Cardiac septum (tissue), 1 donor: ENCODE measurements at places on chromosomes 6 and 20.

GRCh38 chr6:45532721-45533210 lies 155.0 kb upstream of the SUPT3H start:
- no peak for DNase-seq

DNA sequence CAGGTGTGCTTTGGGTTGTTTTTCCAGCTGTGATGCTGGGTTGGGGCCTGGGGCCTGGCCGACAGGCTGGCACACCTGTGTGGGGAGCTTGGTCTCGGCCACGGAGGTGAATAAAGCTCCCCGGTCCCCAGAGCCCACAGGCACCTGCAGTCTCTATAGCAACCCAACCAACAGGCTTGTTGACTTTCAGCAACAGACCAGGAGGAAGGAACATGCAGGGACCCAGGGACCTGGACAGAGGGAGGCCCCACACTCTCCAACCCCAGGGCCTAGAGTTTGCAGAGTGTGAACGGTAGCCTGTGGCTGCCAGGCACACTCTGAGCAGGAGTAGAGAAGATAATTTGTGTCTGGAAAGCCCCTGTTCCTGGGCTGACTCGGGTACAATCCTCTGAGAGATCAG lies 14.6 kb upstream of the SYNJ2 start:
- no peak for DNase-seq

- DNase-seq: no peak
Measured at GRCh38 chr6:16559071-16559470, 202.2 kb downstream of the ATXN1 start.

DNA sequence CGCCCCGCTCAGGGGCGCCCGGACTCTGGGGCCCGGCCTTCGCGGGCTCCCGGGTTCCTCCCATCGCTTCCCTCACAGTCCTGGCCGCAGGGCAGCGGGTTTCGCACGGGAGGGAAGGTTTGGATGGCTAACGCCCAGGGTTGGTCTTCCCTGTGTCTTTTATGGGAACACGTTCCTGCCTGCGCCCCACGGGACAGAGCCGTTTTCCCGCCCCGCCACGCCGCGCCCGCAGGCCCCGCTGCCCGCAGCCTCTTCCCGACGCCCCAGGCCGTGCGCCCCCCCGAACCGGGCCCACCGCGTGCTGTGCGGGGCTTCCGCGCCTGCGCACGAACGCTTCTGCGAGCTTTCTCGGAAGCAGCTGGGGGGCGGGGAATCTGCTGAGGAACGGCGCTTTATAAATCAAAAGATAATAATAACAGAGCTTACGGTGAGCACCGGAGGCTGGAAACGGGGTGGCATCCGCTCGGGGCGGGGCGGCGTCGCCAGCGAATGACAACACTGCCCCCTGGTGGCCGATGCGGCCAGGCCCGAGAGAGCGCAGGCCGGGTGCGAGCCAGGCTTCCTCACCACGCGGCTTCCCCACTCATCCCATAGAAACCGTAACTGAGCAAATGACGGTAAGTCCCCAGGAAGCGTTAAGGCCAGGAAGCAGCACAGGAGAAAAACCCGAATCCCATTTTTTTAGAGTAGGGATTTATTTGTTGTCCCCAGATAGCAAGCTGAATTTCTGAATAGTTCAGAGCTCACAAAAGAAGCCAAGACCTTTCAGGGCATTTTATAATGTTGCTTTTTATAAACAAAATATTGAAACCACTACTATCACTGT lies 116.4 kb downstream of the MYLK4 start:
- peak; percentile 95 for DNase-seq

DNA sequence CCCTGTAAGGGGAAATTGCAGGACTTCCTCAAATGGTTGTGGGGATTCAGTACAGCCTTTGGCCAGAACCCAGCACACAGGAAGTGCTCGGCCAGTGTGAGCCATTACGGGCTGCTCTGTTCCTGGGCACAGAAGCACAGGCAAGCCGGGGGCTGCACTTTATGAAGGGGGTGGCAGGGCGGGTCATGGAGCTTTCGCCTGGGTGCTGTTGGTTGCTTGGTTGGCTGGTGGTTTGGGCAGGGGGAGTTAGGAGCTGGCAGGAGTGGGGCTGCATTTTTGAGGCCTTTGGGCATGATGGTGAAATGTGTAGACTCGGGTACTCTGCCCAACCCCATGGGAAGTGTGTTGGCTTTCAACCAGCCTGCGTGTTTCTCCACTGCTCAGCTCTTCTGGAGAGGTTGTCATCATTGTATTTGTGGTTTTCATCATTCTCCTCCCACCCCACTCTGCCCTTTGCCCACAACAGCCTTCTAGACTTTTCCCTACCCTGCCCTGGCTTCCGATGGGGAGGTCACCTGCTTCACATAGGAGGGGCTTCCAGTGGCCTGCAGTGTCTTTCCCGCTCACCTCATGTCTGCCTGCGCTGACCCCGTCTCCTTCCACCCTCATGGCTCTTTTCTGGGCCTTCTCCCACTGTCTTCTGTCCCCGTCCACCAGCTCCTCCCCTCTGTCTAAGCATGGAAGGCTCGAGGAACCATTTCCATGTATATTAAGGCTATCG lies 16.1 kb upstream of the RBM38 start:
- peak; percentile 92 for DNase-seq

DNA sequence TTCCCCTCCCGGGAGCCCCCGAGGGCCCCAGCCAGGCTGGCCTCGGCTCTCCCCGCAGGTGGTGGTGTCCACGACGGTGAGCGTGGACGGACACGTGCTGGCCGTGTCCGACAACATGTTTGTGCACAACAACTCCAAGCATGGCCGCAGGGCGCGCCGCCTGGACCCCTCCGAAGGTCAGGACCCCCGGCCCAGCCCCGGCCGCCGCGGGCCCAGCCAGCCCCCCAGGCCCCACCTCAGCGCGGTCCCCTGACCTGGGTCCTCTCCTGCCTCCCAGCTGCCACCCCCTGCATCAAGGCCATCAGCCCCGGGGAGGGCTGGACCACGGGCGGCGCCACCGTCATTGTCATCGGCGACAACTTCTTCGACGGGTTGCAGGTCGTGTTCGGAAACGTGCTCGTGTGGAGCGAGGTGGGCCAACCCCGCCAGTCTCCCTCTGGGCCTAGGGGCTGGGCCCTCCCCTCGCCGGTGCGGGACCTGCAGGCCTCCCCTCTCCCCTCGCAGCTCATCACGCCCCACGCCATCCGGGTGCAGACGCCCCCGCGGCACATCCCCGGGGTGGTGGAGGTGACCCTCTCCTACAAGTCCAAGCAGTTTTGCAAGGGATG lies 51.0 kb downstream of the CPXM1 start:
- DNase-seq: no peak

DNA sequence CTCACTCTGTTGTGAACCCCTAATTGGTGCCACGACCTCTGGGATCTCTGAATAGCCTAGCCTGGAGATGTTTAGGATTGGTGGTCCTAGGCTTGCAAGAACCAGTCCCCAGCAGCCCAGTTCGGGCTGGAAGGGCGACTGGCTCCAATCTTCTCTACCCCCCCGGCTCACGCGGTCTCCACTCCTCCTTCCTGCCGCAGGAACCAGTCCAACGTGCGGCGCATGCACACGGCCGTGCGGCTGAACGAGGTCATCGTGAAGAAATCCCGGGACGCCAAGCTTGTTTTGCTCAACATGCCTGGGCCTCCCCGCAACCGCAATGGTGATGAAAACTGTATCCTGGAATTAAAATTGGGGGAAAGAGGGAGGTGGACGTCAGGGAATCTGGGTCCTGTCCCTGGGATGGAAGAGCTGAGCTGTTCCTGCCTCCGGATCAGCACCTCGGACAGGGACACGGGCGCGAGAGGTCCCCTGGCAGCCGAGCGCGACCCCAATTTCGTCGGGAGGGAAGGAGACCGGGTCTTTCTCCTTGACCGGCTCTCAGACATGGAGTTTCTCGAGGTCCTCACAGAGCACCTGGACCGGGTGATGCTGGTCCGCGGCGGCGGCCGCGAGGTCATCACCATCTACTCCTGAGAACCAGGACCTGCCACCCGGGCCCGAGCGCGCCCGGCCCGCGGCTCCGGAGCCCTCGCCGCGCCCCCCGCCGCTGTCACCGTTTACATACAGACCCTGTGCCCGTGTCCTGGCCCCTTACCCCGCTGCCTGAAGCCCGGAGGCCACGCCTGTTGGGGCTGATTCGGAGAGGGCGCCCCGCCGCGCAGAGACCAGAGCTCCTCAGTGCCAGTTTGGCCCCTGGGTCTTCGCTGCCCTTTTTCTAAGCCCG lies 28.2 kb downstream of the SLC12A5 start:
- DNase-seq: no peak

DNA sequence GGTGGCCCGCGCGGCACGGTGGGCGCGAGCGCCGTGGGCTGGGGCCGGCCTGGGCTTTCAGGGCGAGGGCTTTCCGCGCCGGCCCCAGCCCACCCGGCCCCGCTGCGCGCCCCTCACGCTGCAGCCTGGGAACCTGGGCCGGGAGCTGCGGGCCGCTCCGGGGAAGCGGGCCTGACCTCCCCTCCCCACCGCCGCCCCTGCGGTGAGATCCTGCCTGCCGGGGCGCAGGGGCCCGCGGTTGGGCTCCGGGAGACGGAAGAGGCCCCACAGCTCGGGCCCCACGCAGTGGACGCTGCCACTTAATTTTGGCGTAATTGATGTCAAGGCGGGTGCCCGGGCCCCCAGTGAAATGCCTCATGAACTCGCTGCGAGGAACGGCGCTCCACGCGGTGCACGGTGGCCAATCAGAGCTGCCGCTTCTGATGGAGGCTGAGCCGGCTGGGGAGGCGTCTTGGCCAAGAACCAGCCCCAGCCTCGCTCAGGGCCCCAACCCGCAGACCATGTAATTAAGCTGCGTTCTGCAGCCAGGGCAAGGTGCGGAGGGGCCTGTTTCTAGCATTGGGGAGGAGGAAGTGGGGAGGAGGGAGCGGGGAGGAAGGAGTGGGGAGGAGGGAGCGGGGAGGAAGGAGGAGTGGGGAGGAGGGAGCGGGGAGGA lies 96.1 kb upstream of the BHLHE23 start:
- DNase-seq: no peak

- DNase-seq: no peak
Measured at GRCh38 chr6:150666071-150666470, 66.4 kb downstream of the PLEKHG1 start.

DNA sequence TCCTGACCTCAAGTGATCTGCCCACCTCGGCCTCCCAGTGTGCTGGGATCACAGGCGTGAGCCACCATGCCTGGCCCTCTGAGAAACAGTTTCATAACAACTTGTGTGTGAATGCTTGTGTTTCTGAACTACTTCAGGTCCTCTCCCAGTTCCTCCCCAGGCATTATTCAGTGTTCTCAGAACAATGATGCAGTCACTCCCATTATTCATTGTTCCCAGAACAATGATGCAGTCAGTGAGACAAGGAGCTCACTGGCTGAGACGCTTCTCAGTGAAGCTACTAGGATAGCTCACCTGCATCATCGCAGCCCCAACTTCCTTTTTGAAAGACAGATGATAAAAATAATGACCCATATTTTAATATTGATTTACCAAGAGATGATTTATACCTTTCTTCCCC lies 71.5 kb downstream of the NDUFAF5 start:
- DNase-seq: no peak

DNA sequence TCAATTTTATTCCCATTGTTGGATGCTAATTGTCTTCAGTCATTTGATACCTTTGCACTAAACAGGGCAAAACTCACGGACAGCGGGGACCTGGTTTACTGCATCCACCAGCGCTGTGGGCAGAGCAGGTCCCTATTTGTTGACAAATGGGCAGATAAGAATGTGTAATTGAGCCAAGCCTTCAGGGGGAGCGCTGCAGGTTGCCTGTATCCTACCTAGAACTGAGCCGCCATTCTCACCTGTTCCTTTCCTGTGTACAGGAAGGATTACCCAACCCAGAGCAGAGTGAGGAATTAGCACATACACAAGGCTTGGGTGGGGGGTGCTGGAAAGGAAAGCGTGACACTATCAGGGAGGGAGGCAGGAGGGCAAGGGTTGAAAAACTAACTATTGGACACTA lies 89.1 kb upstream of the FOXA2 start:
- DNase-seq: no peak

DNA sequence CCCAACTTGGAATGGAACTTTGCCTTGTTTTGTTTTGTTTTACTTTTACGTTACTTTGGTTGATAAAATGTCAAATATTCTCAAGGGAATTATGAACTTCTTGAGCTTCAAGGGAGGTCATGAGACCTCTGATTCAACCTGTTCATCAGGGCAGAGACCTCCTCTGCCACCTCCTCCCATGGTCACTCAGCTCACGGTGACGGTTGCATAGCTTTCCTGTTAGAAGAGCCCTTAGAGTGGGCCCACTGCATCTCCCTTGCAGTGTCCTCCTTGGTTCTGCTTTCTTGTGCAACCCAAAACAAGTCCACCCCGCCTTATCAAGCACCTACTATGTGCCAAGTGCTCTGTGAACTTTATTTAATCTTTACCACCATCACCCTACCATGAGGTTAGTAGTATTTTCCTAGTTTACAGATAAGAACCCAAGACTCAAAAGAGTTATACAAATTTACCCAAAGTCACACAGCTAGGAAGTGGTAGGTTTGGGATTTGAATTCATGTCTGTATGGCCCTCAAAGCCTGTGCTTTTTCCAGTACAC lies 15.5 kb downstream of the TM9SF4 start:
- no peak for DNase-seq

DNA sequence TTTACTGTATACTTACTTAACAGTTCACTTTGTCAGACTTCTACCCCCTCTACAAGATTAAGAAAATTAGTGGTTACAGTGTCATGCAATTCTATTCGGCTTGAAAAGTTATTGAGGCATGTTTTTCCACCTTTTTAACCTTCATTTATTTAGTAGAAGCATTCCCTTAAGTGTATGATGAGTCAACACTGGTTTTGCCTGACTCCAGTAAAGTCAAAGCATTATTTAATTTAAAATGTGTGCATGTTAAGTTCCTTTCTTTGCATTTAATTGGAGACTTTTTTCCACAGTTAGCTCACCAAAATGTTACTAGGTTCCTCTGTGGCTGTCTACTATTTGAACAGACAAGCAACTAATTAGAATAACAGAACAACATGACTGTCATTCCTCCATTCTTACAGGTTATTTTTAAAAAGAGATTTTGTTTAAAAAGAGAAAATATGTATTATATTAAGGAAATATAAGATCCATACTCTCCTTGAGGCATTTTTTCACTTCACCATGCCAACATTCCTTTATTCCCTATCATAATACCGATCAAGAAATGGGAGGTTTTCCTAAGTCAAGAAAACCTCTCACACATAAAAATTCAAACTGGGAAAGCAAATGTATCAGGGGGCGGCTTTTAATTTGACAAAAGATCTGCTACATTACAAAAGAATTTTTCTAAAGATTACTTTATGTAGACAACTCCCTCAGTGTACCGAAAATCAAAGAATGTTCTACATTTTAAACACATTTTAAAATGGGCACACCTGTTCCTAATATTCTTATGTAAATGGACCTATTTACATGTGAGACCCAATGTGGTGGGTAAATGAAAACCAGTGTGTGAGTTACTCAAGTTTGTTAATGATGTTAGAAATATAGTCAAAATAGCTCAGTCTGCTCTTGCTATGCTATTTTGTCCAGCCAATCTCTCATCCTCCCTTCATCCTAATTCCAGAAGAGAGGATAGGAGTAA lies 361.2 kb downstream of the UTRN start:
- DNase-seq: no peak

GRCh38 chr6:169296170-169296569 lies 42.5 kb upstream of the THBS2 start:
- no peak for DNase-seq
